IMR-90 (cell line): ENCODE measurements at places on chromosomes 12 and 14.

GRCh38 chr14:21436567-21437062 is 19.3 kb downstream of the CHD8 start:
- DNase-seq = no peak

GRCh38 chr14:66254038-66254437 is 232.1 kb upstream of the CCDC196 start:
- no peak for DNase-seq

DNA sequence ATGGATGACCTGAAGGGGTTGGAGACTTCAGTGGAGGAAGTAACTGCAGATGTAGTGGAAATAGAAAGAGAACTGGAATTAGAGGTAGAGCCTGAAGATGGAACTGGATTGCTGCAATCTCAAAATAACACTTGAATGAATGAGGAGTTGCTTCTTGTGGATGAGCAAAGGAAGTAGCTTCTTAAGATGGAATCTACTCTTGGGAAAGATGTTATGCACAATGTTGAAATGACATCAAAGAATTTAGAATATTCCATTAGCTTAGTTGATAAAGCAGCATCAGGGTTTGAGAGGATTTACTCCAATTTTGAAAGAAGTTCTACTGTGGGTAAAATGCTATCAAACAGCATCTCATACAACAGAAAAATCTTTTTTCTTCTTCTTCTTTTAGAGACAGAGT is 186.4 kb upstream of the PRKD1 start:
- DNase-seq = peak; percentile 14

- DNase-seq = no peak
Observed at GRCh38 chr14:97777622-97778355, 980.6 kb downstream of the VRK1 start.

DNA sequence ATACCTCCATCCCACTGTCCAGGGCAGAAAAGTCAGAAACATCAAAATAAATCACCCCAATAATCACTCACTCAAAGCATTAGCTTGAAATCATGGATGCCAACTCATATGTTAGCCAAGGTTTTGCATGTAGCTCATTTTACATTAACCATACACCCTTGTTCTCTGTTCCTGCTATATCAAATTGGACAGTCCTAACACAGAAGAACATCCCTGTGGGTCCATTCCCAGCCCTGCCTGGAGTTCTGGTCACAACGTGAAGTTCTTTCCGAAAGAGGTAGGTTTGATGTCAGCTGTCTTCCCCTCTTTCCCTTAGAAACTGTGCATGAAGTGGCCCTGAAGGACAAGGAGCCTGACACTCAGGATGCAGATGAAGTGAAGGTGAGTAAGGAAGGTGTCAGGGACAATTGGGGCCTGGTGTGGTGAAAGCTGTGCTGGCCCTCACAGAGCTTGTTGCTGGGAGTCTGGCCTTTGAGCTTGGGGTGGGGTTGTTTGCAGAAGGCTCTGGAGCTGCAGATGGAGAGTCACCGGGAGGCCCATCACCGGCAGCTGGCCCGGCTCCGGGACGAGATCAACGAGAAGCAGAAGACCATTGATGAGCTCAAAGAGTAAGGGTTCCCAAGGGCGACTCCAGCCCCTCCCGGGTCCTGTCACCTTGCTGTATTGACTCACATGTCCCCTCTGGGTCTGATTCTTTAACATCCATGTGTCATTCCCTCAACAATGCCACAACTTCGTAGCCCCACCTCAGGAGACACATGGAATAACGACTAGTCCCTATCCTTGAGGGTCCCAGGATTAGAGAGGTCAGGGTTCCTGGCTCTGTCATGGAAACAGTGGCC is 15.0 kb upstream of the PIP4K2C start:
- no peak for DNase-seq

DNA sequence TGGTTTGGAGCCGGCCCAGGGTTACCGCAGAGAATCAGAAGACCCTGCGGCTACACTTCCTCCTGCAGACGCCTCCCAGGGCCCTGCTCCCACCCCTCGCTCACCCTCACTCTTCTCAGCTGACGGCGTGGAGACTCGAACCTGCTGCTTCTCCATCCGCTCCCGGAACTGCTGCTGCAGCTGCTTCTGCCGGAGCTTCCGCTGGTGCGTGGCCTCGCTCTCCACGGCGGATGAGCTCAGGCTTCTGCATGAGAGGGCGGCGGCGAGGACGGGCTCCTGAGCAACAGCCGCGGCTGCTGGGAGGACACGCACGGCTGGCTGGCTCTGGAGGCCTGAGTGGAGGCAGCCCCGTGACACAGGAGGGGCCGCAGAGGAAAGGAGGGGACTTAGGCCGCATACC is 33.3 kb downstream of the RAD52 start:
- no peak for DNase-seq

- peak; percentile 66 for DNase-seq
Observed at GRCh38 chr12:2052826-2053678, at the start of gene CACNA1C. Gene CACNA1C, plus strand, starts transcription at chr12:2052987. Its CDS starts 576 bp downstream, at chr12:2053563.

DNA sequence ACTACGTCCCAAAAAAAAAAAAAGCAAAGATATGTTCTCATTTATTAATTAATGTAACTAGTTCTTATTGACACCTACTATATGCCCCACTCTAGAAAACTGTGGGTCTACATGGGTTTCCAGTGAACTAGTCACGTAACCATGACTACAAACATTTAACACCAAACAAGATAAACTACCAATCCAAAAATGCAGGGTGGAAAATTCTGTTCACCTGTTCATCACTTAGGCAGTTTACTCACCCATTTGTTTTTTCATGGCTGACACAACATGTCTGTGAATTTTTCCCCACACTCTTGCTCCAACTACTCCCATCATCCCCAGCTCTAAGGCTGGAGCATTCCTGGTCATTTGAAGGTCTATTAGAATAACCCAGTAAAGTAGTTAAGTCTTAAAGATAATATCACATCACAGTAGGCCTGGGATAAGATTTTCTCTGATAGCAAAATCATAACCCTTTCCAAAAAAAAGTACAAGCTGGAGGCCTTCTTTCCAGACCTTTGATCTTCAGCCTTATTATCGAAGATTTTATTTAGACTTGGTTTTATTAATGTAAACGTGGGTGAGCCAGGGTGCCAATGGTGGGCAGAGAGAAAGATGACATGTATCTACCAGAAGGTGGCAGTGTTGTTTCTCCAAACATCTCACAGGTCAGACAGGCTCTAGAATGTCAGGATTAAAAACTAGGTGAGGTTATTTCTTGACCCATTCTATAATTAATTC is 61.6 kb upstream of the DAAM1 start:
- DNase-seq = peak; percentile 64

- DNase-seq = peak; percentile 36
Observed at GRCh38 chr12:54560374-54560858, 11.0 kb downstream of the PDE1B start.

DNA sequence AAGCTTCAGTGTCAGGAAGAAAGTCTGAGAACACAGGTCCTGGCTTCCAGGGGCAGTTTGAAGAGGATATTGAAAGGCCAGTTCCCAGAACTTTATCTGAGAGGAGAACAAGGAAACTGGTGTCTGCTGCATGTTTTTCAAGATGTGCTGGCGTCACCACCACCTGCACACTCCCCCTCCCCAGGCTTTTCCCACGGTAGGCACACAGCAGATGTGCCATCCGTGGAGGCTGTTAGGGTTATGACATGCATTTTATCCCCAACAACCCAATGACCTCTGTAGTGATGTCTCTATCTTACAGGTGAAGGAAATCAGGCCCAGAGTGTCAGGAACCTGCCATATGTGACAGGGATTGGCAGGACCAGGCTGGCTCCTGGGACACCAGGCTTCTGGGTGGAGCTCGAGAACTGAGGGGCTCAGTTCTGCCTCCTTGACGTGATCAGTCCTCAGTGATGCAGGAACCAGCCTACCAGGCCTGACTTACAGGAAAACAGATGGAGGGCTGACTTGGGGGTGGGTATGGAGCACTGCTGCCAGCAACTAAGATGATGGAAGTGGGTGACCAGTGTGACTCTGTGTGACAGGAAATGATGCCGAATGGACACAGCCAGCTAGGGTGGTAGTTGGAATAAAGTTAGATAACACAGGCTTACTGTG is 16.8 kb downstream of the SLC25A47 start:
- no peak for DNase-seq

DNA sequence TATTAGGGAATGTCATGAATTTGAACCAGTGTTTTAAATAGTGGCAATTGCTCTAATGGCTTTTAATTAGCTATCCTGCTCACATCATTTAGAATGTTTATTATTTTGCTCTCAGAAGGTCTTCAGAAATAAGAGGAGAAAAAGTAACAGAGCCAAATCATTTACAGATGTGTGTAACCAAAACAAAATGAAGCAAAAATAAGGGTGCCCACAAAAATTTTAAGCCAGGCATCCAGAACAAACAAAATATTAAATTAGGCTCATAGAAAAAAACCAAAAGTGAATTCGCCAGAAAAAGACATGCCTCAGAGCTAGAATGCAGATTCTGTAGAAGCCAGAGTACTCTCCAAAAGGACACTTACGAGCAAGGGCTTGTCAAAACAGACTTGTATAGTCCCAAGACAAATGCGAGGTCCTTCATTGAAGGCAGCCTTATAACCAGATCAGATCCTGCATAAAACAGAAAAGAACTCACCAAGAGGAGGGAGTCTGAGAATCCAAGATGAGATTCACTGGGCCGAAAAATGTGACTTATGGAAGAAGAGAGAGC is 20.2 kb upstream of the SERPINA1 start:
- DNase-seq = no peak

DNA sequence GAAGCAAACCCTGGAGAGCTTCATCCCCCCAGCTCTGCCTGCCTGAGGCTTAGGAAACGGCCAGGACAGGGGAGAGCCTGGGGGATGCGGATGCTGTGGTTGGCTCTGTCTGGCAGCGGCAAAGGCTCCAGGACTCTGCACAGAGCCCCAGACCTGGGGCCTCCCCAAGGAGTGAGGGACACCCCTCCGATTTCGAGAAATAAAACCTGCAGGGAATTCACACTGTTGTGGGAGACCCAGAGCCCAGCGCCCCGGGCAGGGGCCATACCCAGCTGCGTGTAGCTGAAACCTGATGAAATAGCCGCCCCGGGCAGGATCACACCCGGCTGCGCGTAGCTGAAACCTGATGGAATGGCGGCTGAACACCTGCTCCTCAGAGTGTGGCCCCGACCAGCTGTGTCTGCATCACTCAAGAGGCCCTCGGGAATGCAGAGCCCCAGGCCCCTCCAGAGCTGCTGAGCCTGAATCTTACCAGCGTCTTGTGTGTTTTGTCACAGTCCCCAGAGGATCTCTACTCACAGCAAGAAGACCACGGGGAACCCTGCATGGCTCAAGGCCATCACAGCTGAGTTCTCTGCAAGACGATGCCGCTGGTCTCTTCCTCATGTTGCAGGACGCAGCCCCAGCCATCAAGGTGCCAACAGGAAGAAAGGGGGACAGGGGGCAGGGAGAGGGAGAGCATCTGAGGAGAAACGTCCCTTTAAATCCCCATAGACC is 46.5 kb upstream of the GALNT9 start:
- no peak for DNase-seq

GRCh38 chr12:93413064-93413463 is 28.7 kb downstream of the UBE2N start:
- no peak for DNase-seq

GRCh38 chr14:88614218-88614907 is 51.5 kb downstream of the ZC3H14 start:
- DNase-seq = peak; percentile 81

GRCh38 chr14:37903343-37904191 is 304.1 kb upstream of the SSTR1 start:
- peak; percentile 59 for DNase-seq

- DNase-seq = no peak
Observed at GRCh38 chr14:75363570-75364227, 64.1 kb upstream of the JDP2 start.

DNA sequence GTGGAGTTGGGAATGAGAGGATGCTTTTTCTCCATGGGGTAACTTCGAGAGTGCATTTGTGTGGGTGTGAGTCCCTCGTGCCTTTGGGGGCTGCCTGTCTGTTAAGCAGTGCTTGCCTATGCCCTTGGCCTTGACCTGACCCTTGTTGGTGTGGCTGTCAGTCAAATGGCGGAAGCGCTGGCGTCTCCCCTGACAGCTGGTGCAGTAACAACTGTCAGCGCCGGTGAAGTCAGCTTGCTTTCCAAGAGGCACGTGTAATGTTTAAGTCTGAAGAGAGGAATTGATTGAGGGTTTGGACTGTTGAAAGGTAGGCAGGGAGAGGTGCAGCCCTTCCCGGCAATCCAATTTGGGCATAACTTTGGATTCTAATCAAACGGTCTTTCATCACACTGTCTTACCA is 211.3 kb downstream of the AACS start:
- no peak for DNase-seq

GRCh38 chr12:114826244-114826643 is 142.3 kb upstream of the TBX3 start:
- DNase-seq = no peak

GRCh38 chr12:49787672-49788071 is 40.5 kb downstream of the NCKAP5L start:
- DNase-seq = no peak

DNA sequence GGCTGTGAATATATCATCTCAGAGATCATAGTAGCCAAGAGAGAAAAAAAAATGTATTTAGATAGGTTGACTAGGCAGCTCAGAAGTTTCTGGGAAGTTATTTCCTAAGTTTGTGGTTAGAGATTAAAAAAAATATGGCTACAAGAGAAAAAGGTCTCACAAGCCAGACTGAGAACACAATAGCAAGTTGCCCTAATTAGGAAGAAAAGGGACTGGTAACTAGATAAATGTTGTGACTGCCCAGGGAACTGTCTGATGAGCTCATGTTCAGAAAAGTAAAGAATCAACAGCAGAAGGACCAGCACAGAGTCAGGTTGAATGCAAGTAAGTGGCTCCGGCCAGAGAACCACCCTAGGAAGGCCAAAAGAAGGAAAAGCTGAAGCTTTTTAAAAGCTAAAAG is 256.6 kb downstream of the PRKD1 start:
- DNase-seq = peak; percentile 26

GRCh38 chr14:84208451-84208850 is 1321.5 kb upstream of the FLRT2 start:
- DNase-seq = no peak

- DNase-seq = no peak
Observed at GRCh38 chr14:101224356-101225156, 321.0 kb upstream of the RTL1 start.

GRCh38 chr14:98226411-98226810 is 1045.6 kb downstream of the BCL11B start:
- DNase-seq = no peak
